SHP77 treated with DMSO at 0.1 percent for 48 hours (cell line): ENCODE measurements at places on chromosomes 6 and 20.
A peak's percentile ranks its signal among the peaks of the same experiment; 100 is the strongest.

DNA sequence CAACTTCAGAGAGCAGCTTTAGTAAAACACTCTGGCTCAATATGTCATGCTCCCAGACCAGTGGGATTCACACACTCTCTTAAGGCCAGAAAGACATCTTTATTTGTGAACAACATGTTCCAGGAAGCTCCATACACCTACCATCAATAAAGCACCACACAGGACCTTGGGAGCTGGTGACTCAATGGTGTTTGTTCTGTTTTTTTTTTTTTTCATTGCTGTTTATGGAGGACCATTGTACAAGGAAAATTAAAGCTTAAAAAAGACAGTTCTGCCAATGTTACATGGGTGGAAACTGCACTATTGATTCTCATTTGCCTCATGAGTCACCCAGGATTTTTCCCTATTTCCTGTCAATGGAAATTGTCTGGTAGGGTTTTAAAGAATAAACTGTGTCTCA lies 36.3 kb upstream of the TENT5A start:
- no peak for DNase-seq

DNA sequence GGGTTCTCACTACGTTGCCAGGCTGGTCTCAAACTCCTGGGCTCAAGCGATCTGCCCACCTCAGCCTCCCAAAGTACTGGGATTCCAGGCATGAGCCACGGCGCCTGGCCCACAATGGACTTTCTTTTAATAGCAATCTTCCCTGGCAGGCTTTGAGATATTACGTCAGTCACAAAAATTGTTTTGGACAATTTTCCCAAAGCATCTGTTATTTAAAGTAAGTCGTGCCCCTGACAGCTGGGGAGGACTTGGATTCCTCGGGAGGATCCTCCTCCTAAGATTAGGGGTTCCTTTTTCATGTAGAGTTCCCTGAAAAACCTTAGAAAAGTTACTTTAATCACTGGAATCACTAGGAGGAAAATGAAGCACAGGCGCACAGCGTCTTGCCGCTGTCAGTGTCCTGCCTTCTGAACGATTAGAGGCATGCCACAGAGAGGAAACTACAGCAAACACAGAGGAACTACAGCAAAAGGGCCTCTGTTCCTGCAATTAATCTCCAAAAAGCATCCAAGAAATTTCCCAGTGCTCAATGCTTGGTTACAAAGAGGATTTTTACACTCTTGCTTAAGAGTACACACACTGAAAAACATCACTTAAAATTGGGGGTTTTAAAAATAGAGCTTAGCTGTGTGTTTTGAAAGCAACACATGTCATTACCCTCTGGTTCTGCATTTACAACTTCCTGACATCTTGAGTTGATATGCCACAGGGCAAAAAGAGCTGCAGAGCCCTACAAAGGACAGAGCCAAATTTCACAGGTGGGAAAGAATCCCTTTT lies 4.5 kb downstream of the ACSS1 start:
- no peak for DNase-seq

DNA sequence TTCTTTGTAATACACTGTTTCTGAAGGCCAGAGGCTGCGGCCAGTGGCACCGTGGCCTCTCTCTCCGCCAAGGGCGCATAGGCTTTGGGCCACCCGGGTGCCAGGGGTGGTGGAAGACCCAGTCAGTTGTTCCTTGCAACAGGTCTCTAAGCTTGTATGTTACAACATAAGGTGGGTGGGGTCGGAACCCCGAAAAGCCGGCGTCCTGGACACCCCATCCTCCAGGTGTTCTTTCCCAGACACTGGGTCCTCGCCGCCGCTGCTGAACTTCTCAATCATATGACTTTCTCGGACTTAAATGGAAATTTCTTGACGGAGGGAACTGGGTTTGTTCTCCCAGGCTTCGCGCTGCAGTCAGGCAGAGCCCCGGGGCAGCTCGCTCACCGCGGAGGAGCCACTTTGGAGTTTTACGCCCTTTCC lies 983 bp upstream of the KCNQ5 start:
- no peak for DNase-seq

- DNase-seq: no peak
These were observed 27.7 kb downstream of the CST9L start for GRCh38 chr20:23540624-23541023.

DNA sequence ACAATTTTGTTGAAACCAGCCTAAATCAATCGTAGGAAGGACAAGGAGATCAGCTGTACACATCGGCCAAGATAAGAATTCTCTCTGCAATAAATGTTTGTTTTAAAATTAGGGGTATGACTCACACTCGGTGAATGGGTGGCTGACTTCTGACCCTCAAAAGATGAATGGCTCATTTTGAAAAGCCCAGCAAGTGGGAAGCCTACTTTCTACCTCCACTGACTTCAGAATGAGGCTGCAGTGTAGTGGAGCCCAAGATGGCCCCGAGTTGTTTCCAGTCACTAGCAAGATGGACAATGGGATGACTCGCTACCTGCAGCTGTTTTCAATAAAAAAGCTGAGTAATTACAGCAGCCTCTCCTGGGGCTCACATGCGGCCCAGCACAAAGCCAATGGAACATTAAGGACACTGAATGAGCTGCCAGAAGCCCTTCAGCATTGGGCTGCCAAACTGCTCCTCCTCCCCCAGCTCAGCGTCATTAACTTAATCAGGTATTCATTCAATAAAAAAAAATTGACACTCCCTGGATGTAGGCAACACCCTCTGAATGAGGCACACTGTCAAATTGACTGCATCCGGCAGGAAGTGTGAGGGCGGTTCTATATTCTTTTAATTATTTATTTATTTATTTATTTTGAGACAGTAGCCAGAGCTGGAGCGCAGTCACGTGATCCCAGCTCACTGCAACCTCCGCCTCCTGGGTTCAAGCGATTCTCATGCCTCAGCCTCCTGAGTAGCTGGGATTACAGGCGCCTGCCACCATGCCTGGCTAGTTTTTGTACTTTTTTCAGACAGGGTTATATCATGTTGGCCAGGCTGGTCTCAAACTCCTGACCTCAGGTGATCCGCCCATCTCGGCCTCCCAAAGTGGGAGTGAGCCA lies 107.3 kb downstream of the GMPR start:
- DNase-seq: no peak

- DNase-seq: no peak
These were observed 52.2 kb upstream of the CCDC167 start for GRCh38 chr6:37551867-37552266.

DNA sequence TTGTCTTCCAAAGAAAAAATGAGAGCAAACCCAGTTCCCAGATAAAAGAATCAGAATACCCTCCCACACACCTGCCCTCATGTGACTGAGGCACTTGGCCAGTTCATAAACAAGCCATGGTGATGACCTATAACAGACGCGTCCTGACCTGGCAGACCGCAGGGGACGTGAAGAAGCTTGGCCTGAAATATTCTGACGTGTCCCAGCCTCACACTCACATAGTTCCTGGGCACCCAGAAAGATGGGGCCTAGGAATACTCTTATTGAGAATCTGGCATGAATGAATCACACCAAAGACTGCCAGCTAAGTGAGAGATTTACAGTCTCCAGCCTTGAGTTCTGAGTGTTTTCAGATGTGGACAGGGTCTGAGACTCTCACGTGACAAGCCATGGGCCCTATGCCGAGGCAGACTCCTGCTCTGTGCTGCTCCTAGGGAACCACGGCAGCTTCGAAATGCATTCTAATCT lies 17.2 kb upstream of the MAP3K4 start:
- no peak for DNase-seq

DNA sequence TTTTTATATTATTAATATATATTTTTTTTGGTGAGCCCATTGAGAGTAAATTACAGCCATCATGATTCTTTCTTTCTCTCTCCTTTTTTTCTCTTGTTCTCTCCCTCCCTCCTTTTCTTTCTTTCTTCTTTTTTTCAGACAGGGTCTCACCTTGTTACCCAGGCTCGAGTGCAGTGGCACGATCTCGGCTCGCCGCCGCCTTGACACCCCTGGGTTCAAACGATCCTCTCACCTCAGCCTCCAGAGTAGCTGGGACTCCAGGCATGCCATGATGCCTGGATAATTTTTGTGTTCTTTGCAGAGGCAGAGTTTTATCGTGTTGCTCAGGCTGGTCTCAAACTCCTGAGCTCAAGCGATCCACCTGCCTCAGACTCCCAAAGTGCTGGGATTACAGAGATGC lies 1.6 kb downstream of the CCDC170 start:
- no peak for DNase-seq

- DNase-seq: no peak
These were observed 116.0 kb downstream of the PXDC1 start for GRCh38 chr6:3635482-3635881.

GRCh38 chr6:99790679-99791078 lies 184.0 kb downstream of the PRDM13 start:
- peak; percentile 2 for DNase-seq

- DNase-seq: no peak
These were observed 150.6 kb downstream of the RALGAPA2 start for GRCh38 chr20:20561841-20562240.

DNA sequence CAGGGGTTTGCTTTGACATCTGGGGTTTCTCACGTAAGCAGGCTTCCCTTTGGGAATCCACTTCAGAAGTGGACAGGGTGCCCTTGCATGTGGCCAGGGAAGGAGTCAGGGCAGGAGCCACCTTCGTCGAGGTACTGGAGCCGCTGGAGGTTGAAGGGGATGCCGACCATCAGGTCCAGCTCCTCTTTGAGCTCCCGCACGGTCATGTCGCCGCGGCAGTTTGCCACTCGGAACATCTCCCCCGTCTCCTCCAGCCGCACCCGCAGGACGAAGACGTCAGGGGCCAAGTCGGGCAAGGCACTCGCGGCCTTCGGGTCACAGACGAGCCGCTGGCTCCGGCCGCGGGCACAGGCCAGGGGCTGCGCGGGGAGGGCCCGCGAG lies 360 bp downstream of the ANKRD60 start:
- DNase-seq: no peak
